Thoracic aorta (tissue), 2 donors: ENCODE measurements at places on chromosomes 11 and 22. TPM values are rescaled to one million over a fixed set of nuclear protein-coding genes. Genes with fewer than 3 reads are reported as not detected.

Gene OR5AS1
- total RNA-seq: not detected

DNA sequence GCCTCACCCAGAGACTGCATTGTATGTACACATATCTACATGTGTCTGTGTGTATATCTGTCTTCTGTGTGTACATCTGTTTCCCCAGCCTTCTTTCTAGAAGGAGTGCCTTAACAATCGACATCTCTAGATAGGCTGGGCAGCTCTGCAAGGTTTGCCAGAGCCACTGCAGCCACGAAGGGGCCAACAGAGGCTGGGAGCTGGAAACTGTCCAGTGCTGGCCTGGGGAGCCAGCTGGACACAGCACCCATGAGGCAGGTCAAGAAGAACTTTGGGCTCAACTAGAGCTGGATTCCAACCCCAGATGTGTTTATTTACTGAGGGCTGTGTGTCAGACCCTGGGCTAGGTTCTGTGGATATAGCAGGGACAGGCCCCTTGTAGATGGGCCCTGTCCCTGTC, 3.3 kb downstream of the SGSM1 start:
- DNase-seq: no peak

- no peak for DNase-seq
Measured at GRCh38 chr11:122976734-122977469, 4.7 kb downstream of the BSX start.

DNA sequence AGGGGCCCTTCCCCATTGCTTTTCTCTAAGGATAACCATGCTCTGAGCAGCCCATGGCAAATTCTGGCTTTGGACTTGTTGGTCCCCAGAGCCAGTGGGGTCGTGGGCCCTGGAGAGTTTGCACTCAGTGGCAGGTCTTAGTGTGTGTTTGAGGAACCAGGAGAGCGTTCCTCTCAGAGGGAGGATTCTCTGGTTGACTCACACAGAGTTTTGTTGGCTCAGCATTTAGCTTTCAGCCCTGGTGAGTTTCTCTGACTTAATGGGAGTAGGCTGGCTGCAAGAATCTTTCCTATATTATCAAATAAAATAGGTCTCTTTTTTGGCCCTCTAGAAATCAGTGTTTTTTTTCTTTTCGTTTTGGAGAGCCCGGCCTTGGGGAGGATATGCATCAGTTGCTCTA, 20.9 kb downstream of the ST14 start:
- DNase-seq: no peak

- DNase-seq: no peak
Measured at GRCh38 chr22:28111501-28112189, 192.6 kb upstream of the PITPNB start.

GRCh38 chr11:94145916-94146315, 17.3 kb downstream of the PANX1 start:
- DNase-seq: no peak
